ENCODE measurements at places on chromosomes 2 and 18.

- DNase-seq: no peak
Observed at GRCh38 chr2:63059793-63060471, 9.3 kb downstream of the OTX1 start.

GRCh38 chr18:572091-572830 is 7.9 kb upstream of the CETN1 start:
- no peak for DNase-seq

DNA sequence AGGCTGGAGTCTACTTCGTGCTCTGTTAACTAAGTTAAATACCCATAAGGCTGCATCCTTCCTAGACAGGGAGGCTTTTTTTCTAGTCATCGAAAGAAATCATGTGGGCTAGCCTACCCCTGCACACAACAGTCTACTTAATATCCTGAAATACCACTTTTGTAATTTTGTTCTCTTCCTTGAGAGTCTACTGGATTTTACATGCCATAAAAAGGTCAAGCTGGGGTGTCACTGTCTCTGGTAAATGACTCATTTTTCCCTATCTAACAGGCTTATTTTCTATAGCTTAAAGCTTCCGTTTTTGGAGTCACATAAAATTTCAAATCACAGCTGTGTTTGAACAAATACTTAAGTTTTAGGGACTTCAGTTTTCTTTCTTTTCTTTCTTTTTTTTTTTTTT is 10.7 kb upstream of the STAM2 start:
- DNase-seq: no peak

GRCh38 chr18:35455926-35456763 is 41.6 kb downstream of the INO80C start:
- no peak for DNase-seq

DNA sequence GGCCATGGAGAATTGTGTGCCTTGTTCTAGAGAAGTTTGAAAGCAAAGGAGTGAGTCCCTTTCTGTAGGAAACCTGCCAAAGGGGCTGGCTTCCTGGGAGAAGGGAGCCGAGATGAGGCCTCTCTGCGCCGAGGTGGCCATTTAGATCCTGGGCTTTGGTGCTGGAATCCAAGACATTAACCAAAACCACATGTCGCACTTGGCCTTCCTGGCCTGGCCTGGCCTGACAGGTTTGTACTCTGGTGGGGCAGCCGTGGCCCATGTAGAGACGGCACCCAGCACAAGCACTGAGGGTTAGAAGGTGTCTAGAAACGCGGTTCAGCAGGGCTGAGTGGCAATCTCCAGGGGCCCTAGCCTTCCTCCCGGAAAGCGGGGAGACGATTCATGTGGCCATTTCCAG is 7.1 kb downstream of the CNNM3 start:
- DNase-seq: no peak

DNA sequence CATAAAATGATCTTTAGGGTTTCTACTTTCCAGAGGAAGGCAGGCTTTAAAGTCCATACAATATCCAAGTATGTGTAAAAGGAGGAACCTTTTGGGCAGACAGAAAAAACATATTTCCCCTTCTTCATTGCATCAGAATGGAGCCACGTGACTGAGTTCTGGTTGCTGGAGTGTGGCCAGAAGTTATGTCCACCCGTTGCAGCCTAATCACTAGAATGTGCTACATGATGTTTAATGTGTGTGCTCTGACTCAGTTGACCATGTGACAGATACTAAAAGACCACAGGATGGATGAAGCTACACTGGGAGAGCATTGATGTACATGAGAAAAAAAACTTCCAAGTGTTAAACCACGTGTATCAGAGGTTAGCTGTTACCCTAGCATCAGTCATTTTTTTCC is 460.9 kb downstream of the RIT2 start:
- no peak for DNase-seq

- no peak for DNase-seq
Observed at GRCh38 chr18:46877329-46877987, 39.8 kb downstream of the PIAS2 start.

DNA sequence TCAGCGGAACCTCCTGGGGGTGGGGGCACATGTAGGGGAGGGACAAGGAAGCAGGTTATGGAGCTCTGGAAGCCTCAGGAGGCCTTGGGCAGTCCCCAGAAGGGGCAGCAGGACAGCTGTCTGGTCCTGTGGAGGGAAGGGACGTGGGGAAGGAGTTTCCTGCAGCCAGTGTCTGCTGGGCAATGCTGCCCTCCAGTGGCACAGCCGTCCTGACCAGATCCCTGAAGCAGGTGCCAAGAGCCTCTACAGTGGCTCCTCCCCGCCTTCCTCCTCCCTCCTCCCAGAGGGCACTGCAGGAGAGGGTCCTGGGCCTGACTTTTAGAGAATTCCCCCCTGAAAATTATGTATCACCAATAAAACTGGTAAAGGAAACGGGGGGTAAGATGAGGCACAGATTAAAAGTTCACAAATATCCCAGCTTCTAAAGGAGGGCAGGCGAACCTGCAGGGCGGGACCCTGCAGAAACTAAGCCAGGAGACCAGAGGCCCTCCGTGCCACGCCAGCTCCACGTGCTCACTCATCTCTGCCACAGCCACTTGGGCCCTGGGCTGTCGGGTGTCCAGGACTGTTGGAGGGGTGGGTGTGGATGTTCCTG is 258.5 kb downstream of the TWIST2 start:
- DNase-seq: no peak

- DNase-seq: no peak
Observed at GRCh38 chr2:113084249-113085000, 16.7 kb downstream of the IL1F10 start.

DNA sequence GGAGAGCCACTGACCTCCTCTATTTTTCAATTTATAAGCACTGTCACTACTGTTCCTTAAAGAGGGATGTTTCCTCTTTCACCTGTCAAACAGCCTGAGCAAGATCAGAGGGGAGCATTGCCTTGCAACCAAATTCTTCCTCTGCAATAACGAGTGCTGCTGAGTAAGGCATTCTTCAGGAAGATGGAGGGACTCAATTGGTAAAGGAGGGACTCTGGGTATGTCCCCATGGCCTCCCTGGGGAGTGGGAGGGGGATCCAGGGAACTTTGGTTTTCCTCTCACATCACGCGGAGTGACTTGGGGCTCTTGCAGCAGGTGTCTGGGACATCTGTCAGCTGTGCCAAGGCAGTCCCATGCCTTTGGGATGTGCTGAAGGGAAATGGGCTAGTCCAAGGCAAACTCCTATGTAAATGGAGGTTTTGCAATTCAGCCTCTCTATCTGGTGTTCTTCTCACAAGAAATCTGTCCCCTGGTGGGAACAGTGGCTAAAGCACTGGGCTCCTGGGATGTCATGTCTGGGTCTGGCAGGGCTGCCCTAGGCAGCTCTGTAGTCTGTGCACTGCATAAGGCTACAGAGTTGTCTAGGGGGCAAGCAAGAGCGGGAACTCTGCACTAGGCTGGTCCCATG is 14.4 kb upstream of the HES6 start:
- DNase-seq: no peak

DNA sequence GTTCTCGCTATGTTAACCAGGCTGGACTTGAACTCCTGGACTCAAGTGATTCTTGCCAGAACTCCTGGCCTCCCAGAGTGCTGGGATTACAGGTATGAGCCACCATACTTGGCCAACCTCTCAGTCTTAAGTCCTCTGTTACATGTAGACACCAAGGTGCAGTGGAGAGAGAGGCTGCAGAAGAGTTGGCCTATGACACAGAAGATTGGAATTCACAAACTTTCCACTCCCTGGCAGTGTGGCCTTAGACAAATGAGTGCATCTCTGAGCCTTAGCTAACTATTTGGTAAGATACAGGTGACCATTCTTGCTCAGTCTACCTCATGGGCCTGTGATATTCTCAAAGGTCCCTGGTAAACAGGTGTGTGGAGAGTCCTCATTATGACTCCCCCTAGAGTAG is 159.7 kb downstream of the MYCN start:
- no peak for DNase-seq

- no peak for DNase-seq
Observed at GRCh38 chr2:50602636-50603327, 429.1 kb downstream of the NRXN1 start.

GRCh38 chr2:187198136-187198535 is 249.9 kb downstream of the CALCRL start:
- DNase-seq: no peak

- no peak for DNase-seq
Observed at GRCh38 chr18:13051950-13052349, 60.8 kb downstream of the CEP192 start.

- no peak for DNase-seq
Observed at GRCh38 chr2:11097038-11097720, 58.1 kb upstream of the SLC66A3 start.
